Stimulated activated CD8-positive, alpha-beta memory T cell treated with anti-CD3 and anti-CD28 coated beads, Interleukin-7, amount 100 ng/mL, for 24 hours (primary cell): ENCODE measurements at places on chromosomes 12 and 14.

- DNase-seq: no peak
These were observed 161.6 kb downstream of the KCNC2 start for GRCh38 chr12:75047885-75048525.

- no peak for DNase-seq
These were observed 54.4 kb upstream of the MED13L start for GRCh38 chr12:116331876-116332275.

GRCh38 chr12:81416571-81416970, 338.7 kb downstream of the ACSS3 start:
- no peak for DNase-seq

GRCh38 chr12:119578112-119578511, 15.5 kb upstream of the TMEM233 start:
- no peak for DNase-seq

GRCh38 chr12:77493302-77494168, 337.2 kb upstream of the NAV3 start:
- no peak for DNase-seq

DNA sequence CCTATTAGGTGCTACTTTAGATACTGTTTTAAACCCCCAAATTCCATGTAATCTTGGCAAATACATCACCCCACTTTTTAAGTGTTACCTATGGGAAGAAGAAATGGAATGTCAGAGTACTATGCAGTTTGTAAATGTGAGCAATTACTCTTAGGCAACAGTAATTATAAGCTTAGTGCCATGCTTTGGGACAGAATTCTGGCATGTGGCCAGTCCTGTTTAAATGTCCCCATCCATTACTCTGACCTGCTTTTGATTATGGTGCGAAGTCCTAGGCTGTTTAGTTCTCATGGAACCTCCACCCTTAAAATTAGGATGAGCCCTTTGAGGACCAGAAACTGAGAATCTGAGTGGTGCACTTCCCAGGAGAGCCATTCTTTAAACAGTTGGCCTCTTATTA, 321.4 kb upstream of the RGS6 start:
- DNase-seq: no peak

GRCh38 chr14:102941419-102942011, 19.1 kb downstream of the AMN start:
- no peak for DNase-seq
